Stimulated activated effector memory CD8-positive, alpha-beta T cell treated with anti-CD3 and anti-CD28 coated beads, Interleukin-12 subunit alpha, Interleukin-12 subunit beta, amount 100 ng/mL, for 72 hours (primary cell): ENCODE measurements at places on chromosomes 2 and 18.

GRCh38 chr2:44542520-44542919 lies 180.8 kb downstream of the CAMKMT start:
- no peak for DNase-seq

DNA sequence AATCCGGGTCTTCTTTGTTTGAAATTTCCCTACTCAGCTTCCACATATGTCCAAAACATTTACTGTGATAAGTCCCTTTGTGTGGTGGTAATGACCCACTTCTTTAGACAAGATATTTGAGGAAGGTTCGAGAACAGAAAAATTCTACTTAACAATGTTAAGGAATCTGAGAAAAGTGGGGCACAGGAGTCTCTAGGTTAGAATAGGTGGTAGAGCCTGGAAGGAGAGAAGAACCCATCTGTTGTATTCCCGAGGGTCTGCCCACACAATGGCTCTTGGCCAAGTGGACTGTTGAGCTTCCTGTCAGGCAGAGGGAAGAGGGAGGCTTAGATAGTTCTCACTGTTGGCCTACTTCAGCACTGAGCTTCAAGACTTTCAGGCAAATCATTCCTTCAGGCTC lies 4.3 kb downstream of the IGFBP2 start:
- no peak for DNase-seq

- no peak for DNase-seq
Measured at GRCh38 chr2:102504833-102505232, 31.8 kb downstream of the SLC9A4 start.

DNA sequence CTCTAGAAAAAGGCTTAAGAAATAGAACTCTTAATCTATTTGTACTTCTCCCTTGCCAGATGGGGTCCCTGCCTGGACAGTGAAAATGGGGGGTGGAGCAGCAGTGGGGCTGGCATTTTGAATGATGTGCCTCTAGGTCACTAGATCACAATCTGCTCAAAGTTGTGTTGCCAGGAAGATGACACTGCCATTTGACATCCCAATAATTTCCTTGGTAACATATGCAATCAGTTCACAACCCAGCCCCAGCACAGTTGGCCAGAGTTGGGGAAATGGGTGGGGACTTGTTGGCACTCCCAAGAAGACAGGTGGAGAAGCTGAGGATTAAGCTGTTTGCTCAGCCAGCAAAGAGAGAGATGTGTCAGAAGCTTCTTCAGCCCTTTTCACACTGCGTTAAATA lies 558.3 kb upstream of the KLHL29 start:
- no peak for DNase-seq

DNA sequence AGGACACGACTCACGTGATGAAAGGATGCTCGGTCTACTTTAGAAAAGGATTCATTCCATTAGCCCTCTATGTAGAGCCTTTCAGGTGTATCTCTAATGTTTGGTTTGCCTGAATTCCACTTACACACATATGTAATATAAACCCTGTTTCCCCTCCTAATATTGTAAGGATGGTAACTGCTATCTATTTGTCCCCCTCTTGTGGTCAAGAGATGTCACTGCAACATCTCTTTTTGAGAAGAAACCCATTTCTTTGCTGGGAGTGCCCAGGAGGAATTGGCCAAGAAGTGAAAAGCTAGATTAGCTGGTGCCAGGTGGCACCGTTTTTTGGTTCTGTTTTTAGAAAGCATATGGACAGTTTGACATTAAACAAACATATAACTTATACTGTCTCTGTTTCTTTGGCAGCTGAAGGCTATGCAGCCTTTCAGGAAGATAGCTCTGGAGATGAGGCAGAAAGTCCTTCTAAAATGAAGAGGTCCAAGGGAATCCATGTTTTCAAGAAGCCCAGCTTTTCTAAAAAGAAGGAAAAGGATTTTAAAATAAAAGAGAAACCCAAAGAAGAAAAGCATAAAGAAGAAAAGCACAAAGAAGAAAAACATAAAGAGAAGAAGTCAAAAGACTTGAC lies 41.2 kb downstream of the RALBP1 start:
- no peak for DNase-seq

GRCh38 chr2:181781078-181781786 lies 100.9 kb upstream of the NEUROD1 start:
- DNase-seq = no peak

DNA sequence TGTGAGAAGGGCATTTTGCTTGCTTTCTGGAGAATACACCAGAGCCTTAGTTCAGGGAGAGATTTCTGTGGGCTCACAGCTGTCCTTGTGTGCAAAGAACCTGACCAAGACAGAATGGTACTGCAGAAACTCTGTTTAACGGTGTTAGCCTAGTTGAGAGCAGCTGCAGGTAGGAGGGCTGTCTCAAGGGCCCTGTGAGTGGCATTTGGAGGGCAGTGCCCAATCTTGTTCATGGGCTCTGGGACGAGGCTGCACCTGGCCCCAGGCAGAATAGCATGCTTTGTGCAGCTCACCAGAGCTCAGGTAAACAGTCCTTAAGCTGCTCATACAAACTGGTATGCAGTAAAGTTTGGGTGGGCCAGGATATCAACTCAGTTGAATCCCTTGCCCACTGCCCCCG lies 16.9 kb upstream of the RGPD4 start:
- no peak for DNase-seq

GRCh38 chr18:51614033-51614432 lies 416.6 kb upstream of the MEX3C start:
- no peak for DNase-seq

- peak; percentile 20 for DNase-seq
Measured at GRCh38 chr2:73963385-73964120, 21.2 kb upstream of the TET3 start.

GRCh38 chr2:86189782-86190416 lies 5.4 kb downstream of the IMMT start:
- DNase-seq = no peak

DNA sequence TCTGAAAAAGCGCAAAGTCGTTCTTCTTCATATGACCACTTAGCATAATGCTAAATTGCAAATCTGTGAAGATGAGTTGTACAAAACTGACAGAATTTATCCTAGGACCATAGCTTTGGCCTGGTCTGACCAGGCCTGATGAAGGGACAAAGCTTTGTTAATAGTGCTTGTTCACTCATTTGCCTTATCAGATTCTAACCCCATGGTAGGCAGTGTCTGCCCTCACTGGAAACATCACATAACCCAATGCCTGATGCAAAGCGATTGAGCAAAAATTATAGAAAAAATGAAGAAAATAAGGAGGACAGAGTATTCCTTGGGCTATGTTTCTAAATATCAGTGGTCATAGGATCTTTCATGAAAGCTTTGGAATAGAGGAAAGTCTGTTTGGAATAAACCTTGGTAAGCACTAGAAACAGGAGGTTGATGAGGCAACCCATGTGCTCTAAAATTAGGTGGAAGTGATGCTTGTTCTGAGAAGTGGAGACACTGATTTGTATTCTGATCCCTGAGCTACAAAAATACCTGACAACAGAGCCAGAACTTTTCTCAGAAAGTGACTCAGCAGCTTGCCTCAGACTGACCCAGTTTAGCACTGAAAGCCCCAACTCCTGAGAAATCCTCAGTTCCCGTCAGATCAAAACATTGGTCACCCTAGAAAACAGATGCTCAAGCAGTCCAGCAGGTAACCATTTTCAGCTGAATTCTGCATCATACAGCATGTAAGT lies 131.4 kb upstream of the MAPRE2 start:
- DNase-seq = no peak

DNA sequence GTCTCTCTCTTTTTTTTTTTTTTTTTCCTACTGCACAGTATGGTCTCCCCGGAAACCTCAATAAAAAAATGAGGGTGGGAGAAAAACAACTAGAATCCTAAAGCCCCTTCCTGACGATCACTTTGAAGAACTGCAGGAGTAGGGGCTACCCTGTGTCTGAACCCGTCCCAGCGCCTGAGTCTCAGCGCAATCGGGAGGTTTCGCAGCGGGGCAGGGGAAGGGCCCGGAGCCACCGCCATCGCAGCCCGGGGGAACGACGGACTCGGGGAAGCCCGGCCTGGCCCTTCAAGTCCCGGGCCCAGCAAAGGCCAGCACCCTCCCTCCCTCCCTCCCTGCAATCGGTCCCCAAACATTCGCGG lies 411 bp downstream of the NARS1 start:
- DNase-seq = no peak

DNA sequence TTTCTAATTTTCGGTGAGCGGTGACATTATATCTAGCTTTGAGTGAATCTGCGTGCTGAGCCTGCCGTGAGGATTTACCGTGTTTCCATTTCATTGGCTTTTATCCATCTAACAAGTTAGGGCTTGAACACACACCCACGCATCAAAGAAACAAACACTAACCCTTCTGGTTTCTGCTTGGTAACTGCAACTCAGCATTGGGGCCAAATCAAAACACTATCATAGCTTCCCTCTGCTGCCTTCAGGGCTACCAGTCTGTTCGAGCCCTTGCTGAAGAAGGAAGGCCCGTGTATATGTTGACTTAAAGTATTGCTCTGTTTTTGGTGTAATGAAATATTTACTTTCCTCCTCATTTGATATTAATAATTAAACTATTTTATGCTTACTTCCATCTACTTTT lies 227.2 kb downstream of the PHLPP1 start:
- no peak for DNase-seq

DNA sequence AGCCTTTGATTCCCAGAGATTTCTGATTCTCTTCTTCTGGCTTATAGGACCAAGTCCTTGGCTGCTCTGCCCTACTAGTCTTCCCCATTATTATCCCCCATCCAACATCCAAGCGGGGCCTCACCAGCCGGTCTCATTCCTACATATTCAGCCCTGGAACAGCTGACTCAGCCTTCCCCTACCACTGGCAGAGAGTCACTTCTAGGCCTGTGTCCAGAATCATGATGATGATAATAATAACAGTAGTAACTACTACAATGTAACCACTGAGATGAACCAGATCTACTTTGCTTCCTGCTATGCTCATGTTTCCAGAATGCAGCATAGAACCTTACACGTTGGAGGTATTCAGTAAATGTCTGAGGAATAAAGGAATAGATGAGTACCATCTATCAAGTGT lies 295.2 kb downstream of the SRBD1 start:
- no peak for DNase-seq

- no peak for DNase-seq
Measured at GRCh38 chr2:236997069-236997715, 88.5 kb upstream of the COPS8 start.

GRCh38 chr2:48341551-48342133 lies 188.3 kb upstream of the STON1 start:
- DNase-seq = no peak

- DNase-seq = no peak
Measured at GRCh38 chr2:60295636-60295962, 257.9 kb downstream of the BCL11A start.

- no peak for DNase-seq
Measured at GRCh38 chr18:75247611-75248421, 37.2 kb downstream of the TSHZ1 start.

GRCh38 chr2:210540900-210541289 lies 15.5 kb upstream of the CPS1 start:
- DNase-seq = no peak
